ENCODE measurements at places on chromosomes 11 and 22.

DNA sequence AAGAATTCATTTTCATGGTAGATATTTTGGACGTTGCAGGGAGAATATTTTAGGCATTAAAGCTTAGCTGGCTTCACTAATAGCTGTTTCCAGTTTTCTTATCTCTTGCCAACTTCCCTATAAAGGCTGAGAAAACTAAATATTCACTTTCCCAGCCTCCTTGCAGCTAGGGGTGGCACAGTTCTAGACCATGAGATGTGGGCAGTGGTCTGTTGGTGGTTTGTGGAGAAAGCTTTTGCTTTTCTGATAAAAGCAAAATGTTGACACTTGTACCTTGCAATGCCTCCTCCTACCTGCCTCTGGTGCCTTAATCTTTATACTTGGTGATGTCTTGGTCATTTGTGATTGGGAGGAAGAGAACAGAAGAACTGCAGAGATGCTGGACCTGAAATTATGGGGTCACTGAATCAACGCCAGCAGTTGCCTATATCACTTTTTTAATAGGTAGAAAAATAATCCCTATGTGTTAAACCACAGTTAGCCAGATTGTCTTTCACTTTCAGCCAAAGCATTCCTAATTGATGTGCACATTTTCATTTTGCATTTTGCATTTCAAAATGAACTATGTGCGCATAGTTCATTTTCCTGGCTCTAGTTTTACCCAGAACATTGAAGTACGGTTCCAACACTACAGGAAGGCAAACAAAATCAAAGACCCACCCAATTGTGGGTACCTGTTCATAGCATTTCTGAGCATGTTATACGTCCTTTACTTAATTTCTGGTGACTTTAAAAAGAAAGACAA, 24.9 kb upstream of the ABTB2 start:
- no peak for DNase-seq

- DNase-seq, result no peak
These were observed 43.2 kb downstream of the PPP6R3 start for GRCh38 chr11:68503792-68504191.

GRCh38 chr11:101582236-101582988, 1.4 kb downstream of the TRPC6 start:
- no peak for DNase-seq

DNA sequence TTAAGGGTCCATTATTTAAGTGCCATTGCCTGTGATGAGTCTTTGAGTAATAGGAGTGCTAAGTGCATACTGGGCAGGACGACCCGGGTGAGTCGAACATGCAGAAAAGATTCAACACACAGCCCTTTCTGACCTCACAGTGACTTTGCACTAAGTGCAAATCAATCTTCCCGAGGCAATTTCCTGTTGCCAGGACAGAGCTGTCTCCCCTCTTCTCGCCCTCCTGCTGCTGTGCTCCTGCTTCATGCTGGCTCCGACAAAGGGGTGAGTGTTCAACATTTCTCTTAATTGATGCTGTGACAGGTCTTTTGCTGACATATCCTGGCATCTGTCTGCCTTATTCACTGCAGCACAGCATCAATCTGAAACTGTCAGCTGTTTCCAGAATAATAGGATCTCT, 42.0 kb downstream of the MCHR1 start:
- no peak for DNase-seq

DNA sequence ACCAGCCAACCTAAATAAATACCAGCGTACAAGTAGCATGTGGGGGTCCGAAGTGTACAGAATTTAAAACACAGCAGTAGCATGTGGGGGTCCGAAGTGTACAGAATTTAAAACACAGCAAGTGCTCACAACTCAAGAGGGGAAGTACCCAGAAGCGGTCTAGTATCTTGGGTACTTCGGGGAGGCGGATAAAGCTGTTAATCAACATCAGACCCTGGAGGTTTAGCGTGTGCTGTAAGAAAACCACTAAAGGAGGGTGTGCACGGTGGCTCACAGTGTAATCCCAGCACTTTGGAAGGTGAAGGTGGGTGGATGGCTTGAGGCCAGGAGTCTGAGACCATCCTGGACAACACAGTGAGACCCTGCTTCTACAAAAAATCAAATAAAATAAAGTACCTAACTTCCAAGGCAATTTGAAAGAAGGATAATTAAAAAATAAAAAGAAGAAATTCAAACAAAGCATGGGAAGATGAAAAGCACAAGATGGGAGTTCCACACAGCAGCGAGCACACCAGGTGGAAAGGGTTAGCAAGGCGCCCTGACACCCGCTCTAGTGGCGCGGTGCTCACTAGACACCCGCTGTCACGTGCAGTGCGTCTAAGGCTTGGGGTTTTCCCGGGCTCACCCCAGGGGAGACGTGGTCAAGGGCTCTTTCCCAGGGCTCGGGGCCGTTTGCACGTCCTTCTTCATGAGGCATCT, 35.0 kb upstream of the MOB2 start:
- DNase-seq, result no peak

DNA sequence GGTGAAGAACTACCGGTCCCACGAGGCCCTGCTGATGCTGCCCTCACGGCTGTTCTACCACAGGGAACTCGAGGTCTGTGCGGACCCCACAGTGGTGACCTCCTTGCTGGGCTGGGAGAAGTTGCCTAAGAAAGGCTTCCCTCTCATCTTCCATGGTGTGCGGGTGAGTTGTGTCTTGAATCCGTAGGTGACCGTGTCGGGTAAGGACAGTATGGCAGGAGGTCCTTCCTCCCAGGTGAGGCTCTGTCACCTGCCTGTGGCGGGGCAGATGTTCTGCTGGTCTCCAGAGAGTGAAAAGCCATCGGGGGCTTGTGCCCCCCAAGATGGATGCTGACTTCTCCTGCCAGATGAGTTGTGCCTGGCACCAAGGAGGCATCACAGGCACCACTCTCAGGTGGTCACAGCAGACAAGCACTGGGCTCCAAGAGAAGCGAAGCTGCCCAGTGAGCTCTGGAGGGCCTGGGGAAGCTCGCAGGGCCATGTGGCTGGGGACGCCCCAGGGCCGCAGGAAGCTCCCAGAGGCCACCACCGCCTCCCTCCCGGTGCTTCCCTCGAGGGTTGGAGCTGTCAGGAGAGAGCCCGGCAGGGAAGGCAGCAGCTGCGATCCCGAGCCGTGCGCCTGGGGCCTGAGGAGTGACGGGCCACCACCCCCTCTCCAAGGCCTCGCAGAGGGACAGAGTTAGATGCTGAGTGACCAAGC, 17.3 kb upstream of the PANX2 start:
- no peak for DNase-seq

- no peak for DNase-seq
These were observed 76.2 kb downstream of the SLC1A2 start for GRCh38 chr11:35343033-35343598.

GRCh38 chr22:35209203-35209602, 48.1 kb upstream of the HMGXB4 start:
- no peak for DNase-seq

DNA sequence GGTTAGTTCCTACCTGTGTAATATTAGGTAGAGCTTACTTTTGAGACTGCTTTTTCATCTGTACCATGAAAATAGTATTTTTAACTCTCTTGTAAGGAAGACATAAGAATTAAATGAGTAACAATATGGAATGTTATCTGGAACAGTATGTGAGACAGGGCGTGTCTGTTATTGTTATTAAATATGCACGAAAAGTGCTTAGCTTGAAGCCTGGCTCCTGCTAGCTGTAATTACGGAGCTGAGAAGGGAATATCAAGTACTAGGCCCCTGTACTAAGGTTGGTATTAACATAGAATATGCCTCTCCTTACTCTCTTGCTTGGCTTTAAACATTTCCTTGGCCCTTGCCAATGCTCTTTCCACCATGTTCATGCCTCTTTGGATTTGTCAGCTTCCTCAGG, 194.0 kb downstream of the FAM76B start:
- DNase-seq, result no peak

DNA sequence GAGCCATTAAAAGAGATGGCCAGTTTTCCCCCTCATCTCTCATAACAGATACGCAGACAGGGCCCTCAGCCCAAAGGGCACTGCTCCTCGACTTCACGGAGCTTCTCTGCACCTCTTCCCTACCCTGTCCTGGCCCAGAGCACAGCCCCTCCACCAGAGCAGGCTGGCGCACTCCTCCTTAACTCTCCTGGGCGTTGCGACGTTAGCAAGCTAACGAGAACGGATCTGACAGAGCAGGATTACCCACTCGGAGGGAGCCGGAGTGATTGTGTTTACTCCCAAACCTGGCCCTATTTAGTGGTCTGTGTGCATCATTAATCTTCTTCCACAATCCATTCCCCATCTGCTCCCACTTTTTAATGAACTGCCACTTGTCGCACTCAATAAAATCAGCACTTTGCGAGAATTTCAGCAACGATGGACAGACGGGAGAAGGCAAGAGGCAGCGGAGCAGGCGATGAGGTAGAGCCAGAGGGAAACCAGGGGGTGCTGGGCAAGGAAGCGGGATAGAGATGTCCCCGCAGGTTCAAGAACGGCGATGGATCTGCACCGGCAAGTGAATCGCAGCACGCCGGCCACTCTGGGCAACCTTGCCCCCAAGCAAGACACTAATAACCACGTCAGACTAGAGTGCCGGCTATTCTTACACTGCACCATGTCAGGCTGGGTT, 159.4 kb downstream of the BUD13 start:
- no peak for DNase-seq

DNA sequence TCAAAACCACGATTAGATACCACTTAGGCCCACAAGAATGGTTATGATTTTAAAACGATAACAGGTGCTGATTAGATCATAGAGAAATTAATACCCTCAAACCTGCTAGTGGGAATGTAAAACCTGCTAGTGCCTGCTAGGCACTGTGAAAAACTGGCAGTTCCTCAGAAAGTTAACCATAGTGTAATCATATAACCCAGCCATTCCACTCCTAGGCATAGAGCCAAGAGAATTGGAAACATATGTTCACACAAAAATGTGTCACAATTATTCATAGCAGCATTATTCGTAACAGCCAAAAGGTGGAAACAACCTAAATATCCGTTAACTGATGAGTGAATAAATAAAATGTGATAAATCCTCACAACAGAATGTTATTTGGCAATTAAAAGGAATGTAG, 122.2 kb upstream of the SYN3 start:
- DNase-seq, result no peak

GRCh38 chr11:97937501-97937900, 1083.2 kb upstream of the CNTN5 start:
- DNase-seq, result no peak

DNA sequence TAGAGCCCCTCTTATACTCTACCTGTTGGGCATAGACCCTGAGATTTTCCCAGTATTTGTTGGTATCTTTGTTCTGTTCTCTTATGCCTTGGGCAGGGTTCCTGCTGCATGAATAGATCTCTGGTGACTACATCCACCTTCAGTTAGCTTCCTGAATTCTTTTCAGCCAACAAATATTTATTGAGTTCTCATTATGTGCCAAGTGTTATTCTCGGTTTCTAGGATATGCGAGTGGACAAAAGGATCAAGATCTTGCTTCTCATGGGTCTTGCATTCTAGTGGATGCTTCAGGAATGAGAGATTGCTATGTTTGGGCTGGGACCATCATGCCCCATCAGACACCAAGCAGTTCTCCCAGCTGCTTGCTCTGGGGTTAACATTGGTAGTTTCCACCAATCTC, 340.0 kb downstream of the METTL15 start:
- no peak for DNase-seq

DNA sequence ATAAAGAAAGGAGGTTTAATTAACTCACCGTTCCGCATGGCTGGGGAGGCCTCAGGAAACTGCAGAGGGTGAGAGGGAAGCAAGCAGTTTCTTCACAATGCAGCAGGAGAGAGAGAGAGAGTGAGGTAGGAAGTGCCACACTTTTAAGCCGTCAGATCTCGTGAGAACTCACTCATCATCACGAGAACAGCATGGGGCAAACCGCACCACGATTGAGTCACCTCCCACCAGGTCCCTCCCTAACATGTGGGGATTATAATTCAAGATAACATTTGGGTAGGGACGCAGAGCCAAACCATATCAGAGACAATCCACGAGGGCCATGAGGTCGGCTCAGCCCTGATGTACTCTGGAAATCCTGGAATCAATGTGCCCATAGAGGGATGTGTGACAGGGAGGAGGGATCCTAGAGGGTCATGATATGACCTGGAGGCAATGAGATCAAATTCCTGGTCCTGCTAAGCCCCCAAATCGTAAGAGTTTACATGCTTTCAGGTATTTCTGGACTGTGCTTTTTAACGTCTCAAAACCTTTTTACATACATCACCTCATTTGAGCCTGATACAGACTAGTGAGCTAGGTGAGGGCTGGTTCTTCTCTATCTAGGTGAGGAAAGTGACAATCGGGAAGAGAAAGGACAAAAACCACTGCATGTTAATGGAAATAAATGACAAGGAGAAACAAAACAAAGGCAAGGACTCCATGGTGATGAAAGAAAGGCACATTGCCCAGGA, 19.5 kb upstream of the RASSF10 start:
- DNase-seq, result no peak

GRCh38 chr11:908273-908672, 2.3 kb downstream of the CHID1 start:
- DNase-seq, result no peak

DNA sequence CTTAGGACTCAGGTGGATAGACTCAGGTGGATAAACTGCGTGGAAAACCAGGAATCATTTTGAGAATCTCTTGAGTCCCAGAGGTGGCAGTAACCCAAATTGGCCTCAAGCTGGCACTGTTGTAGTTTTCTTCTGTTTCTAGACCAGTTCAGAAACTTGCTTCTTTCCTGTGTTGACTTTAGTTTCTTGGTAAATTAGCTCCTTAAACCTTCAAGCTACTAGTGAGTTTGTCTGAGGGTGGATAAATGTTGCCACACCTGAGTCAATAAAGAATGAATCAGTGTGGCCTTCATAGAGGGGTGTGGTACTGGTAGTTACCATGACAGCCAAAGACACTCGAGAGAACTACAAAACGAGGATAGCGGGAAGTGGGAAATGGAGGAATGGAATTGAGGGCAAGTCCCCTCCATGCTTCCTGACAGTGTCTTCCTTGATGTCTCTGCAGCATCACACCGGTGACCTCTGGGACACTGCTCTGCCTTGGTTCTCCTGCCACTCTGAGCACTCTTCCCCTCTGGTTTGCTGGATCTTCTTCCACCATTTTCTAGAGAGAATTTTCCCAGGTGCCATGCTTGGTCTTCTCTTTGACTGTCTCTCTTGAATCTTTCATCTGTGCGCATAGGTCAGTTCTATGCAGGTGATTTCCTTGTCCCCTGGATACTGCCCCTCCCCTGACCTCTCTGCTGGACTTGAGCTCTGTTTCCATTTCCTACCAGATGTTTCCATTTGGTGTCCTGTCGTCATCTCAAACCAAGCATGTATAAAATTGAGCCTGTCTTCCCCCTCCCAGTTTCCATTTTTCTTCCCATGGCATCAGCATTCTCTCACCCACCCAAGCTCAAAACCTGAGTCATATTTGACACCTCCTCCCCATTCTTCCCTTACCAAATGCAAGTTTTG, 7.2 kb downstream of the POLD4 start:
- DNase-seq, result no peak

DNA sequence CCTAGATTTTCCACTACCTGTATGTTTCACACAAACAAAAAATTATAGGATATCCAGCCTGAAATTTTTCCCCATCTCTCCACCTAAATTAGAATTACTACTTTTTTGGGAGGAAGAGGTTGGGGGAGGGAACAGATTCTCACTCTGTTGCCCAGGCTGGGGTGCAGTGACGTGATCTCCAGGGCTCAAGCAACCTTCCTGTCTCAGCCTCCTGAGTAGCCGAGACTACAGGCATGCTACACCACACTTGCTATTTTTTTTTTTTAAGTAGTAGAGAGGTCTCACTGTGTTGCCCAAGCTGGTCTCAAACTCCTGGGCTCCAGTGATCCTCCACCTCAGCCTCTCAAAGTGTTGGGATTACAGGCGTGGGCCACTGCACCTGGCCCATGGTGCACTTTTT, 9.5 kb downstream of the JAML start:
- DNase-seq, result no peak

- no peak for DNase-seq
These were observed 25.1 kb upstream of the FBLN1 start for GRCh38 chr22:45477366-45478107.

GRCh38 chr11:123052901-123053721, 8.8 kb downstream of the HSPA8 start:
- DNase-seq, result peak; percentile 39

All from hypothalamus (tissue), 51 donors.